ENCODE measurements at places on chromosomes 7 and 10.

GRCh38 chr7:18126281-18126680, 98.6 kb upstream of the PRPS1L1 start:
- no peak for DNase-seq

- DNase-seq: no peak
Measured at GRCh38 chr7:106485919-106486318, 175.0 kb downstream of the CCDC71L start.

DNA sequence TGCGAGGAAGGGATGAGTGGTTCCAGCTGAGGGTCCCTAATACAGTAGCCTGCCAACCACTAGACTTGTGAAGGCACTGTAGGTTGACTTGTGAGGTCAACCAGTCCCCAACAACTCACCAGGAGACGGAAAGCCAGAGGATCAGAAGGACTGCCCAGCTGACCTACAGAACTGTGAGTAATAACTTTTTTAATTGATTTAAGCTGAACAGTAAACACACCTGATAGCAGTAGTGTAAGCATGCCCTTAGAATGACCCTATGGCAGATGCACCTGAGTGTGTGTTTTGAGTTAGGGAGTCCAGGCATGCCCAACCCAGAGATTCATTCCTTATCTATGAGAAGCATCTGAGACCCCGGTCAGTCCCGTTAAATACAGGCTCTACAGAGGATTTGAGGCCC, 14.1 kb downstream of the PRLHR start:
- DNase-seq: no peak

DNA sequence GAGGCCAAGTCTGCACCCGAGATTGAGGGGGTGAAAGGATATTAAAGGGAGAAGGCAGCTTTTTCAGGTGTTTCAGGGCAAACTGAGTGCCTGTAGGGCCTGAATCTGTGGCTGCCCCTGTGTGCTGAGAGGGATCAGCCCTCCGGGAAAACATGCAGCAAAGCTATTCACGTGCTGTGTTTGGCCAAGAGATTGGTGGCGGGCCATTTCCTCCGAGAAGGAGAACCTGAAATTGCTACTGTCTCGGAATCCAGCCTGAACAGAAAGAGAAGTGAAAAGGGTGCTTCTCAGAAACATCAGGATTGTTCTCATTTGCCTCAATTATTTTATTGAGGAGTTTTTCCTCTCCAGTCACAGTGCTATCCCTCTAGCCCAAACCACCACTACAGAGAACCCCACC, 16.0 kb downstream of the GIMAP5 start:
- no peak for DNase-seq

DNA sequence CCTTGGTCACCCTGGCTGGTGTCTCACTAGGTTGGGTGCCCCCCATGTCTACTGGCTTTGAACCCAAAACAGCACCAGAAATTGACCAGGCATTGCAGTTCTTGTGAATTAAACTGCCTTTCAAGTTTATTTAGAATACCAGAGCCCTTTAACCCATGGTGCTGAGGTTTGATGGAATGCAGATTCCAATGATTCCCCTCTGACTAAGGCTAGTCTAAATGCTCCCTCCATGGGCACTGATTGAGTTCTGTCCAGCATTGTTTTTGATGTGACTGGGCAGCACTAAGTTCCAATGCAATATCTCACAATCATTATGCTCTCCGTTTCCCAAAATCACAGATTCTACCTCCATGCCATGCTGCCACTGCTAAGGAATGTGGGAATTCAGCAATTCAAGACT, 1047.4 kb upstream of the LRRN3 start:
- DNase-seq: no peak

DNA sequence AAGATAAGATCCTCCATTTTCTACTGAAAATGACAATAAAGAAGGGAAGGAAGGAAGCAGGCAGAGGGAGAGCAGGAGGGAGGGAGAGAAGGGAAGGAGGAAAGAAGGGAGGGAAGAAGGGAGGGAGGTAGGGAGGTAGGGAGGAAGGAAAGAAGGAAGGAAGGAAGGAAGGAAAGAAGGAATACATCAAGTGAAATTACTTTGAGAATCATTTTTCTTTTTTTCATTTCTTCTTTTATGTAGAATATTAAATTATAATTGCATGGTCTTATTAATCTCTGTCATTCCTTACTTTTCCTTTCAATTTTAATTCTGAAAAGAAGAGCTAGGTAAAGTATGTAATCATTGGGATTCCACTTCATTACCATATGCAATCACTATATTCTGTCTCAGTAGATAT, 97.8 kb downstream of the PLXDC2 start:
- no peak for DNase-seq

Data from SW 1271 (cell line).